Type B pancreatic cell (in vitro differentiated cells): ENCODE measurements at places on chromosomes 12 and 14.

- no peak overlapping the region for H3K4me3 ChIP-seq
- H3K27me3 ChIP-seq, result no peaks in the 10 kb centered on the region
- no peak for DNase-seq
- no peaks in the 10 kb centered on the region for H3K36me3 ChIP-seq
These were observed 3.5 kb upstream of the CSRNP2 start for GRCh38 chr12:51086933-51087332.

GRCh38 chr12:89154743-89155499, 197.4 kb downstream of the DUSP6 start:
- no peak overlapping the region for H3K27ac ChIP-seq
- H3K4me3 ChIP-seq, result no peak overlapping the region
- peaks cover 12% of the 10 kb centered on the region for H3K27me3 ChIP-seq
- peaks cover 4% of the 10 kb centered on the region for H3K4me1 ChIP-seq
- DNase-seq, result no peak

- no peak overlapping the region for H3K4me3 ChIP-seq
- H3K4me1 ChIP-seq, result no peaks in the 10 kb centered on the region
- DNase-seq, result no peak
- H3K36me3 ChIP-seq, result peaks cover 21% of the 10 kb centered on the region
- no peak overlapping the region for H3K27ac ChIP-seq
- H3K27me3 ChIP-seq, result no peaks in the 10 kb centered on the region
These were observed 100.8 kb downstream of the USP15 start for GRCh38 chr12:62361048-62361447.

DNA sequence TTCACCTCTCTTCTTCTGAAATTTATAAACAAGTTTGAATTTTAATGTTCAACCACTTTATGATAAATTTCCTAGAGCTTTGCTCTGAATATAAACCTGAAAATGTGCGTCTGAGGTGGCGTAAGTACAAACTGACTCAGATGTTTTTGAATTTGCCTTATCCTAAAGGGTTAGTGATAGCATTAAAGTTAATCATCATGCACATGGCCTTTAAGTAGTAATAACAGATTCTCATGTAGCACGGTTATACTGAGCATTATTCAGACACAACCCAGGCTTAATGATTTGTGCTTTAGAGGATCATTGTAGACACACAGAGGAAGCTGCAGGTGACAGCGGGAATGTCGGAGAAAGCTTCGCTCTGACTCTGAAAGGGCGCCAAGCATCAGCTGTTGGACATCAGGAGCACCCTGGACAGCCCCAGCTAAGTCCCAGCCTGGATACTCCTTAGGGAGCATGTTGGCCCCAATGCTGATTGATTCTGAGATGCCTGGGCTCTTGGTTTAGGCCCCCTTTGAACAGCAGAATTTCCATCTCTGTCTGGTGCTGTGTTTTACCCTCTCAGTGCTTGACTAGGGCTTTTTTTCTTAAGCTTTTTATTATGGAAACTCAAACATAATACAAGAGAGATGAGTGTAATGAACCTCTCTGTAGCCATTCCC, 91.1 kb downstream of the PLXNC1 start:
- H3K4me3 ChIP-seq, result no peak overlapping the region
- H3K4me1 ChIP-seq, result no peaks in the 10 kb centered on the region
- DNase-seq, result no peak
- peaks cover 6% of the 10 kb centered on the region for H3K27me3 ChIP-seq
- no peaks in the 10 kb centered on the region for H3K36me3 ChIP-seq
- no peak overlapping the region for H3K27ac ChIP-seq

- peak overlapping the region; percentile 49 for H3K4me3 ChIP-seq
- no peak for DNase-seq
- peaks cover 69% of the 10 kb centered on the region for H3K4me1 ChIP-seq
- peak overlapping the region; percentile 67 for H3K27ac ChIP-seq
- H3K36me3 ChIP-seq, result peaks cover 20% of the 10 kb centered on the region
- no peaks in the 10 kb centered on the region for H3K27me3 ChIP-seq
These were observed 220.7 kb downstream of the PPM1H start for GRCh38 chr12:62714181-62714773.

DNA sequence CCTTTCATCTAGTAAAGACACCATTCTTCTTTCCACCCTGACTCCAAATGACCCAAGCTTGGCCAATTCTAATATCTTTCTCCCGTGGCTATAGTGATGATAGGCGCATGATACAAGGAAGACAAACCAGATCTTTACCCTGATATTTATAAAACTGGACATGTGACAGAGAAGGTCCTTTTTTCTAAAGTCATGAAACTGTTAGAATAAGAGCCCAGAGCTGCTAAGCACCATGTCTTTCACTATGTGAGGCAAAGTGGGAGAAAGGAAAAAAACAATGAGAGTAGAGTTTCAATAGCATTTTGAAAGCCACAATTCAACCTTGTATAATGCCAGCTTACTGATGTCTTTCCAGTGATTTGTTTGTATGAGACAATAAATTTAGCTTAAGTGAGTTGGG, 212.4 kb downstream of the RASSF9 start:
- H3K36me3 ChIP-seq, result no peaks in the 10 kb centered on the region
- no peaks in the 10 kb centered on the region for H3K27me3 ChIP-seq
- no peak overlapping the region for H3K27ac ChIP-seq
